ENCODE measurements at places on chromosomes 16 and 17. TPM values are rescaled to one million over a fixed set of nuclear protein-coding genes. Genes with fewer than 3 reads are reported as not detected.

DNA sequence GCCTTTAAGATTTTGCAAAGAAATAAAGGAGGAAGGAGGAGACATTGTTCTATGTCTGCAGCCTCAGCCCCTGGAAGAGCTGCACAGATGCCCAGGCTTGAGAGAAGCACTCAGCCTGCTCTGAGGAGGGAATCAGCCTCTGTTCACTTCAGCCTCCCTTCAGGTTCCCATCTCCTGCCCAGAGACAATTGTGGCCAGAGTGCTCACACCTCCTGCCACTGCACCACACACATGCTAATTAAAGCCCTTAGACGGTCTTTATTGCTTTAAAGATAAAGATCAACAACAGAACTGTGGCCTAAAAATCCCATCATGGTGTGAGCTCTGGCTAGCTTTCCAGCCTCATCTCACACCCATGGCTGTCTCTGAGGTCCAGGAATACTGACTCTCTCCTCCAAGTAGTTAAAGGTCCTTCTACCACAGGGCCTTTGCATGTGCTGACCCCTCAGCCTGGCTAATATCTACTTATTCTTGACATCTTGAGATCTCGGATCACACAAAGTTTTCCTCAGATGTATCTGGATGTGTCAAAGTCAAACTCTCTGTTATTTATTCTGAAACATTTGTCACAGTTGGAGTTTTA, 33.8 kb downstream of the CHD9NB start:
- no peak overlapping the region for H3K27ac ChIP-seq
- no peaks in the 10 kb centered on the region for H3K4me1 ChIP-seq
- no peaks in the 10 kb centered on the region for H3K36me3 ChIP-seq
- no peaks in the 10 kb centered on the region for H3K27me3 ChIP-seq

GRCh38 chr16:84068783-84069462, 26.3 kb upstream of the SLC38A8 start:
- H3K4me1 ChIP-seq = no peaks in the 10 kb centered on the region
- no peak for DNase-seq
- H3K36me3 ChIP-seq = peaks cover 5% of the 10 kb centered on the region
- no peak overlapping the region for H3K27ac ChIP-seq
- no peak overlapping the region for H3K4me3 ChIP-seq

DNA sequence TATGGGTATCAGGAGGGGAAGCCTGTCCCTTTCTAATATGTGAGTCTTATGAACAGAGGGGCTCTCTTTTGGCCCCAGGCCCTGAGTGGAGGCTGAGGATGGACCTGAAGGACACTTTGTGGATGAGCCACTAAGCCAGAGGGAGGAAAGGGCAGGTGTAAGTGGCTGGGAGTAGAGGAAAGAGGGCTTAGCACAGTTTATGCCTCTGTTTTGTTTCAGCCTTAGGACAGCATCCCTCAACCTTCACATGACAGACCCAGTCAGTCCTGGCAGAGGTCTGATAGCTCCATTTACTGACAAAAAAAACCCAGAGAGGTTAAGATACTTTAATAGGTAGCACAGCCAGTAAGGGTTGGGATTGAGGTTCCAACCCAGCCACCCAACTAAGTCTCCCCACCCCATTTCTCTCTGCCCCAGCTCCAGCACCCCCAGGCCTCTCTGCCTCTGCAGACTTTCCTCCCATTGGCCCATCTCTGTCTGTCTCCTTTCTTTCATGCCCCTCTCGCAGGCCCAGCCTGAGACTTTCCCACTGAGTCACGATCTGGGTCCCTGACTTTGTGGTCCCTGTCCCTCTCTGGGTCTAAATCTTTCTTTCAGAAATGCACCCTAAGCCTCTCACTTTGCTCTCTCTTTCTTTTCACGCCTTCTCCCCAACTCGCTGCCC, 4.7 kb upstream of the TBX21 start:
- H3K4me3 ChIP-seq = no peak overlapping the region
- DNase-seq = no peak
- no peaks in the 10 kb centered on the region for H3K4me1 ChIP-seq

DNA sequence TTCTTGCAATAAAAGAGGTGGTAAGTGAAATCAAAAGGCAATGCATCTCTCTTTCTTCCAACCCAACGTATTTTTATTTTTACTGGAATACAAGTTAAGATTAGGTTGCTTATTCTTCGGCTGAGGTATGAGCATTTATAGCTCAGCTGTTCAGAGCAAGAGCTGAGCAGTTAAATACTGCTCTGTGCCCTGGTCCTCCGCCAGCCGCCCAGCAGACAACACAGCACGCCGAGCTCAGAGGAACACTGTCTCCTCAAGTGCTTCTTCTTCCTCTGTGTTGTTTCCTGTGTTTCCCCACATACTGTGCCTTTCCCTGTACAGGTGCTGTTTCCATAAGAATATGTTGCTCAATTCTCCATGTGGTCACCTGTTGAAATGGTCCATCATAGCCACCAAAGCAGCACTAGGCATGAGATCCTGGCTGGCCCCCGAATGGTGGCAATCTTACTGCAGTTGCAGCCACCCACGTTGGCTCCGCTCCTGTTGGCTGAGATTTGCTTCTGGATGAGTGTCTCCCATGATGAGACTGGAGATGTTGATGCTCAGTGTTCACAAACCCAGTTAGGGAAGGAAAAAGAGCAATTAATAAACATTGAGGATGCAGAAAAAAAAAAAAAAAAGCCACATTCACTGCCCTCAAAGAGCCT, 515.3 kb downstream of the GRIN2A start:
- no peaks in the 10 kb centered on the region for H3K27me3 ChIP-seq
- no peak for DNase-seq
- no peak overlapping the region for H3K4me3 ChIP-seq
- H3K36me3 ChIP-seq = no peaks in the 10 kb centered on the region
- no peaks in the 10 kb centered on the region for H3K4me1 ChIP-seq

DNA sequence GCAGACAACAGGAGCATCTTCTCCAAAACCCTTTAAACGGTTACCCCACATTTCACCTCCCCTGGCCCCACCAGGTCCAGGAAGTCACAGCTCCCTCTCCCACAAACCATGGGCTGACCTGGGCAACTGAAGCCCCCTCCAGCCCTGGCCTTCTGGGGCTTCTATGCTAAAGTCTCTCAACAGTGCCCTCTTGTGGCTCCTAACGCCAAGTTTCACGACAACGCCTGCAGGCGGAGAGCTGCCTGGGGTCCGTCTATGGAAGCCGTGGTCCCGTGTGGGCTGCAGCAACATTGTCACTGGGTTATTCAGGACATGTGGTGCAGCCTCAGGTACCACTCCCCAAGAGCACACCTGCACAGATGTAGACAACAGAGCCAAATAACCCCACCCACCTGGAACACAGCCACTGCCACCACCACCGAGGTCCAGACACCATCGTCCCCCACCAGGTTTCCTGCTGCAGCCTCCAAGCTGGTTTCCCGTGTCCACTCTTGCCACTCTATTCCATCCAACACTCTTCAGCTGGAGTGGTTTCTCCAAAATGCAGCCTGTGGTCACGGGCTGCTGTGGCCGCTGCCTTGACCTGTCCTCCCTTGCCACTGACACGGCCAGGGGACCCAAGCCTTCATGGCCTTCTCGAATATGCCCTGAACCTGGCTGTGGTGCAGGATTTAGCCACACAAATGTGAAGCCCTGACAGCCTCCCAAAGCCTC, 19.1 kb downstream of the C16orf95 start:
- H3K27ac ChIP-seq = no peak overlapping the region
- H3K36me3 ChIP-seq = no peaks in the 10 kb centered on the region
- H3K4me1 ChIP-seq = no peaks in the 10 kb centered on the region
- no peaks in the 10 kb centered on the region for H3K27me3 ChIP-seq

DNA sequence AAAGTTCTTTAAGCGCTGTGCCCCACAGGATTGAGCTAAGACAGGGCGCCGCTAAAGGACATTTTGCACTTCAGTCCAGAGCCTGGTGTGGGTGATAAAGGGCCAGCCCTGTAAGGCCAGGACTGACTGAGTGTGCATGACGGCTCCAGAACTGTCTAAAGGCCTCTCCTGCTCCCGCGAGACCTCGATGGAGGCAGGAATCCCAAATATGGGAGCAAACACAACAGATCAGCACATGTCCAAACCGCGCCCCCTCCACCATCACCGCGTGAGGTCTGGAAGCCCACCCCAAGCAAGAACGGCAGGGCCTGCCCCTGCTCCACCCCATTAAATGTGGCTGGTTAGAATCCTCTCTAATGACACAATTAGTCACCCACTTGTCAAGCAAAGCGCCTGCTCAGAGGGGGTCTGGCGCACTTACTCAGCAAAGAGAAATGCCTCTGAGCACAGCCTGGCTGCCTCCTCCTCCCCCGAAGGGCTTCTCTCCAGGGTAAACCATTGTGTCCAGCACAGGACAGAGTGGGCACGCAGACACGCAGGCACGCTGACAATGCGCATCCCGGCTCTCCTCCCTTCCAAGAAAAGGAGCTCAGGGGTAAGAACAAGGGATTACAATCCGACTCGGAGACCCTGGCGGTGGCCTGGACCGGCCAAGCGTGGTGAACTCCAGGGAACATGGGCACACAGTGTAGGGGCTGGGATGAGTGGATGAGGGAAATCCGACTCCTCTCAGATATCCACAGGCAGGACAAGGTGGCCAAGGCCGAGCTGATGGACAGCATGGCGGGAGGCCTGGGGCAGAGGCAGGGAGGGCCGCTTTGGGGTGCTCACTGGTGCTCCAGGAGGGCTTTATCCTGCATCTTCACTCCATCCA, 1.5 kb downstream of the MXRA7 start:
- H3K36me3 ChIP-seq = peaks cover 4% of the 10 kb centered on the region
- H3K27me3 ChIP-seq = no peaks in the 10 kb centered on the region
- H3K4me1 ChIP-seq = peaks cover 19% of the 10 kb centered on the region

DNA sequence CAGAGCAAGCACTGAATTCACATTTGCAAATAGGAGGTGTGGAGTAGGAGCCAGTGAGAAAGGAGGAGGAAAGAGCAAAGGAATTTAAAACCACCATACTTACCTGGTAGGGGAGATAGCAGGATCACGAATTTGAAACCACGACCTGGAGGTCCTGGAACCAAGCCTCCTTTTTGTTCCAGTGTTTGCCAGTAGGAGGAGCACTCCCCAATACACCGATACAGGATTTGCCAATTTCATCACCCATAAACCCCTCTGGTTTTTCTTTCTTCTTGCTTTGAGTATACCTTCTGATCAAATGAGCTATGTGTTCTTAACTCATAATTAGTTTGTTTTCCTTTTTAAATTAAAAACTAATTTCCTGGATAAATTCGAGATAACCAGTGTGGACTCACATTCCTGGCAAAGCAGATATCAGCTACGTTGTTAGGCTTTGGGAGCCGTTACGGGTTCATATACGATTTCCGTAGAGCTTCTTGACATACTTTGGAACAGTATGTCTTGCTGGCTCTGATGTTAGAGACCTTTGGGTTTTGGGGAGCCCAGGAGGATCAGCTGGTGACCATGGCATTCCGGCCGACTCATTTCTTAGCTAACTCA, 22.7 kb downstream of the BCO1 start:
- no peak overlapping the region for H3K4me3 ChIP-seq
- H3K27ac ChIP-seq = no peak overlapping the region
- H3K36me3 ChIP-seq = no peaks in the 10 kb centered on the region
- H3K27me3 ChIP-seq = no peaks in the 10 kb centered on the region

DNA sequence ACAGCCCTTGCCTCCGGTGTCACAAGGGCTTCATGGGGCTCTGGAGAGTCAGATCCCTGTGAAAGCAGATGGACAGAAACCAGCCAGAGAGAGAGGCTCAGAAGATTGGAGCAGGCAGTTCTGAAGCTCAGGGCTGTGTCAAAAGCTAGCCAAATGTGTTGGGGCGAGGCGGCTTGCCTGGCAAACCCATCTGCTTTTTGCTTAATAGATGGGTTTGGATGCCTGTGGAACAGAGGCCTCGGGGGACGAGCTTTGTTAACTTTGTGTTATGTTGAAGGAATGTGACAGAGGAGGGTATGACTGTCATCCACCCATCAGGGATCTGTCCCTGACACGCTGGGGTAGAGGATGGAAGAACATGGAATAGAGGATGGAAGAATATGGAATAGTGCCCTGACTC, 21.0 kb upstream of the SLC12A3 start:
- no peak overlapping the region for H3K4me3 ChIP-seq
- H3K36me3 ChIP-seq = peaks cover 6% of the 10 kb centered on the region
- DNase-seq = no peak
- H3K27me3 ChIP-seq = no peaks in the 10 kb centered on the region
- H3K4me1 ChIP-seq = peaks cover 17% of the 10 kb centered on the region
- H3K27ac ChIP-seq = no peak overlapping the region

DNA sequence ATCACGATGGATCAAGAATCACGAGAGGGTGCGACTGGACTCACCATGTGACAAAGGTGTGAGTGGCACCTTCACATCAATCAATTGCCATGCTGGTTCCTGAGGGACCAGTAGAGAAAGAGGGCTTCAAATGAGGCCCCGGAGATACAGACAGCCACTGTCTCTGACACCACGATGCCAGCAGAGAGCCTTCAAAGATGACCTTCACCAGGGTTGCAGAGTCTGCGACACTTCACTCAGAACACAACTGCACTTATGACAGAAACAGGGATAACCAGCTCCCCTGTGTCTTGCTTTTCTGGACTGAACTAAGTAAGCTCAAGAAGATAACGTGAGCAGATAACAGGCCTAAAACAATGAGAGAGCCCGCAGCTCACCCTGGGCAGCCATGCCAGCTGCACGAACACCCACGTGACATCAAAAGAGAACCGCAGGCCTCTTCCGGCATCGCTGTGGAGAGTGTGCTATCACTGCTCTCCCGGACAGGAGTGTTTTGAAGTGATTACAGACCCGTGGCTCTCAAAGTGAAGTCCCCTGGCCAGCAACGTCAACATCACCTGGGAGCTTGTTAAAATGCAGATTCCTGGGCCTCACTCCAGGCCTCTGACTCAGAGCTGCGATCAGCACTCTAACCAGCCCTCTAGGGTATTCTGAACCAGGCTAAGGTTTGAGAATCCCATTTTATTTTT, 36.4 kb downstream of the KLHDC4 start:
- no peaks in the 10 kb centered on the region for H3K27me3 ChIP-seq
- no peak overlapping the region for H3K4me3 ChIP-seq
- no peak for DNase-seq
- H3K4me1 ChIP-seq = no peaks in the 10 kb centered on the region
- peaks cover 4% of the 10 kb centered on the region for H3K36me3 ChIP-seq
- no peak overlapping the region for H3K27ac ChIP-seq

DNA sequence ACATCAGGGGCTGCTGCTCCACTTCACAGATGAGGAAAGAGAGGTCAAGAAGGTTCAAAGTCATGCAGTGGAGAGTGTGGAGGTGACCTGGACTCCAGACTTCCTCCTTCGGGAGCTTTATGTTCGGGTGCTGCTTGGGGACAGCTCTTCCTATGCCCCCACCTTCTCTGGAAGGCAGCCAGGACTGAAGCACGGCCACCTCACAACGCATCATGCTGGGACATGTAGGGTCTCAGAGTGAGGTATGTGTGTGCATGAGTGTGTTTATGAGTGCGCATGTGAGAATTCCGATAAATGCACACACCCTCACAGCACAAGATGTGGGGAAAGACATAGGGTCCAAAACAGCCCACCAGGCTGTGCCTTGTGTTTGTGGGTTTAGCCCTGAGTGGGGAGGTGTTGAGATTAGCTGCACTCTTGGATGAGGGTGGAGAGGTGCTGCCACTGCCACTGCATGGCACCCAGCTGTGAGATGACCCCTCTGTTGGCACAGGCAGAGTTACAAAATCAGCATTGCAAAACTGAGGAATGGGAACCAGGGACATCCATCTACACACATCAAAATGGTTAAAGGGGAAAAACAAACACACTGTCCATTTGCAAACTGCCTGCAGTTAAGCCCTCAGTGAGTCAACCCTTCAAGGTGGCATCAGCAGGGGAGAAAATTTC, 367.4 kb downstream of the SEC14L1 start:
- H3K36me3 ChIP-seq = peaks cover 4% of the 10 kb centered on the region
- no peaks in the 10 kb centered on the region for H3K4me1 ChIP-seq
- no peak overlapping the region for H3K4me3 ChIP-seq

The MRC2 gene
- total RNA-seq = 246 TPM

The ABCC3 gene
- total RNA-seq = 34.8 TPM

The CREBBP gene
- total RNA-seq = 22.6 TPM

The KRT20 gene
- total RNA-seq = not detected

The SAP30BP gene
- total RNA-seq = 40.6 TPM

The USP22 gene
- total RNA-seq = 178 TPM
